AG09309 (cell line): ENCODE measurements at places on chromosomes 3 and 15.

- no peak for DNase-seq
Measured at GRCh38 chr15:75732809-75733451, 20.3 kb upstream of the CSPG4 start.

- no peak for DNase-seq
Measured at GRCh38 chr15:29554531-29554930, 267.7 kb downstream of the TJP1 start.

DNA sequence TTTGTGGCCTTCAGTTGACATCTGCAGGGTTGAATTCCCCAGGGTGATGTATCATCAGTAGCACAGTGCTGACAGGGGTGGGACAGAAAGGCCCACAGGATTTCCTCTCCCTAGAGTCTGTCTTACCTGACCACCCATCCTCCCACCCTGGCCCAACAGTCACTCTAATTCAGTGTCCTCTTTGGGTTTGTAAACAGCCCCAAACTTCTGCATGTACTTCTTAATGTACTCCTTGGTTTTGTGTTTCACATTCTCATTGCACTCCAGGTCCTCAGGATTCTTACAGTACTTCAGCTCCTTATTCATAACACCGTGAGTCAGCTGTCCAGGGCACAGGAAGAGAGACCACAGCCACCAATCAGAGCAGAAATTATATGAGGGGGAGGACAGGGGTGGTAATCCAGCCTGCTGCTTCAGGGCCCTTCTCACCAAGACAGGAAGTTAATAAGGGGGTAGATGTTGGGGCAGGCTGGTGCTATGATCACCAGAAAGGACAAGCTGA lies 37.5 kb downstream of the NBEAL2 start:
- peak; percentile 29 for DNase-seq

GRCh38 chr3:141080431-141080830 lies 29.3 kb downstream of the SPSB4 start:
- no peak for DNase-seq

DNA sequence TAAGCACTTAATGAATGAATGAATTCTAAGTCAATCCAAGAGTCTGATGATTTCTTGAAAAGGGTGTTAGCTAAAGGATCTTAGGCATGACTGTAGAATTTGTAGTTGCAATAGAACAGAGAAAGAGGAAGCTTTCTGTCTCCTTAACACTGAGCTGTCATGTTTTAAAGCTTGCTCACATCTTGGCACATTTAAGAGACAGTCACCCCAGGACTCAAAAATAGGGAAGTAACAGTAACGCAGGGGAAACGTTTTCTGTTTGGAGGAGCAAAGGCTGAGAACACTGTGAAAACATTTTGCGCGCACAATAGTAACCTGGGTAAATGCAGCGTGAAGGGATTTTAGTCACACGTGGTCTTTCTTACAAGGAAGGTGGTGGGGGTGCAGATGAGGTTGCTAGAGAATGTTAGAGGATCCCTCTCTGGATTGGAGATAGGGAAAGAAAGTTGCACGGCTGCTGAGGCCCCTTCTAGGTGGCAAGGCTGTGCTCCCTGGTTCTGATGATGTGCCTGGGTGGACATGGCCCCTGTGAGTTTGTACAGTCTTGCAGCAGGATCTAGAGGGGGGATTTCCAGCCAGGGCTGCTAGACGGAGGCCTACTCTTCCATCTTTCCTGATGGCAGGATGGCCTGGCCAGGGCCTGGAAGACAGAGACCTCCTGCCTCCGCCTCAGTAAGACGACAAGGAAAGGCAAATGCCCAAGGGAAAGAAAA lies 12.0 kb downstream of the STARD5 start:
- DNase-seq: no peak

DNA sequence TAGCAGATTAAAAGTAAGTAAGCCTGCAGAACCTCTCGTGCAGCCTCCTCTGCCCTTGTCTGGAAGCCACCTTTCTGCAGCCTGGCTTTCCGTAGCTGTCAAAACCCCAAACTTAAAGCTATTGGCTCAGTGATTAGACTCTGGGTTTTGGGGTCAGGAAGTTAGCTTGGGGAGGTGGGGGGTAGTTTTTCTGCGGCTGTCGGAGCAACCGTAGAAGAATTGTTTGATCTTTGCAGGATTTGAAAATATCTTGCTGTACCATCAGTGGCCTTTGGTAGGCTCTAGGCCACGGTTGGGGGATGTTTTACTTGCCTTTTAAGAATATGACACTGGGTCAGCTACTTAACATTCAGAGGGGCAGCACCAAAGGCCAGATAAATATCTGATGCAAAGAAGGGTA lies 88.4 kb upstream of the RASGRP1 start:
- no peak for DNase-seq

DNA sequence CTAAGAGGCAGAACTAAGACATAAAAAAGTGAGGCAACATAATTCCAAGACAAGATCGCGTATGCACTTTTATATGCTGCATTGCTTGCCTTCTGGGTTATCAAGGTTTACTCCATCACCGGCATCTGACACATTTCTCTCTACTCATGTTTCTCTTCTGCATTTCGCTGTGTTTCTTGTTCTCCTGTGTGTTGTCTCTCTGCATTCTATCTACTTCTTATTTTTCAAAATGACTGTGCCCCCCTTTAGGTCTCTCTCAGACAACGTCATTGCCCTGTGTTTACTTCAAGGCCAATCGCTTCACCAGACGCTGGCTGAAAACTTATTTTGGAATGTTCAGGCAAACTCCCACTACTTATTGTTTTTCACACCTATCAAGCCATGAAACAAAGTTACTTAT lies 280.4 kb downstream of the KCNH8 start:
- DNase-seq: no peak

GRCh38 chr3:42053476-42053875 lies 37.7 kb upstream of the TRAK1 start:
- no peak for DNase-seq

DNA sequence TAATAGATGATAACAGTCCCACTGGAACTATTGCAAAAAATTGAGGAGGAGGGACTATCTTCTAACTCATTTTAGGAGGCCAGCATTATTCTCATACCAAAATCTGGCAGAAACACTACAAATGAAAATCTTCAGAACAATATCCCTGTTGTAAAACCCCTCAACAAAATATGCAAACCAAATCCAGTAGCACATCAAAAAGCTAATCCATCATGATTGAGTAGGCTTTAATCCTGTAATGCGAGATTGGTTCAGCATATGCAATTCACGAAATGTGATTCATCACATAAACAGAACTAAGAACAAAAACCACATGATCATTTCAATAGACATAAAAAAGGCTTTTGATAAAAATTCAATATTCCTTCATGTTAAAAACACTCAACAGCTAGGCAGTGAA lies 23.9 kb upstream of the PLSCR2 start:
- DNase-seq: no peak

- no peak for DNase-seq
Measured at GRCh38 chr15:87877114-87877810, 379.3 kb downstream of the NTRK3 start.

GRCh38 chr3:145272684-145273083 lies 888.3 kb downstream of the PLOD2 start:
- DNase-seq: no peak

- peak; percentile 69 for DNase-seq
Measured at GRCh38 chr3:8712045-8712907, 21.3 kb upstream of the CAV3 start.

DNA sequence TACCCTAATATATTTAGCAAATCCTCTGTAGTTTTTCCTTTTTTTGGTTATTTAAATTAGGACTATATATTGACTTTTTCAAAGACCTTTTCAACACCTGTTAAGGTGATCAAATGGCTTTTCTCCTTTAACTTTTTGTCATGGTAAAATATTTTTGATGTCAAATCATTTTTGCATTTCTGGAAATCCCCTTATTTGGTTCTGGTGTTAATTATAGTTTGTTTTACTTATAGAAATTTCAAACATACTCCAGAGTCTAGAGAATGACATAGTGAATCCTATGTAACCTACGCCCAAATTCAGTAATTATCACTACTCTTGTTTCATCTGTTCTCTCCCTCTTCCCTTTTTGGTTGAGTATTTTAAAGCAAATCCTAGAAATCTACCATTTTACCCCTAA lies 121.3 kb upstream of the TBL1XR1 start:
- no peak for DNase-seq

- DNase-seq: no peak
Measured at GRCh38 chr3:62602129-62602770, 228.9 kb upstream of the FEZF2 start.

DNA sequence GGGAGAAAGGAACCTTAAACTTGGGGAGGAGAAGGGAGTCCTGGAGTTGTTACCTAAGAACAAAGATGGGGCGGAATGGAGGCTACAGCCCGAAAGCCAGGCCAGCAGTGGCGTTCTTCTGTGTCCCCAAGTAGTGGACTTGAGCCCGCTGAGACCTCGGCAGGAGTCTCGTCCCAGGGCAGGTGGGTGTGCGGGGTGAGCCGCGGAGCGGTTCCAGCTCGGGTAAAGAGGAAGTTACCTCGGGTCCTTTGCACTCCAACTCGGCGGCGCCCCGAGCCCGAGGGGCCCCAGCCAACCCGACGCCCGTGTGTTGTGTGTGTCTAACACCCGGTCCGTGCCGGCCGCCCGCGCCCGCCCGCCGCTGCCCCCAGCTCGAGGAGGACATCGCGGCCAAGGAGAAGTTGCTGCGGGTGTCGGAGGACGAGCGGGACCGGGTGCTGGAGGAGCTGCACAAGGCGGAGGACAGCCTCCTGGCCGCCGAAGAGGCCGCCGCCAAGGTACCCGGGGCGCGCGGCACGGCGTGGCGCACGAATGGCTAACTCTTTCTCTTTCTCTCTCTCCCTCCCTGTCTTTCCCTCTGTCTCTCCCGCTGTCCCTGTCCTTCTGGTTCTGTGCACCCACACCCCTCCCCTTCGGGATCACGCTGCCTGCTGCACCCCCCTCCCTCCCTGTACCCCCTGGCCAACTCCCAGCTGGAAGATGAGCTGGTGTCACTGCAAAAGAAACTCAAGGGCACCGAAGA lies 959 bp downstream of the TPM1 start:
- DNase-seq: no peak

GRCh38 chr3:94990952-94991705 lies 928.3 kb downstream of the NSUN3 start:
- no peak for DNase-seq

DNA sequence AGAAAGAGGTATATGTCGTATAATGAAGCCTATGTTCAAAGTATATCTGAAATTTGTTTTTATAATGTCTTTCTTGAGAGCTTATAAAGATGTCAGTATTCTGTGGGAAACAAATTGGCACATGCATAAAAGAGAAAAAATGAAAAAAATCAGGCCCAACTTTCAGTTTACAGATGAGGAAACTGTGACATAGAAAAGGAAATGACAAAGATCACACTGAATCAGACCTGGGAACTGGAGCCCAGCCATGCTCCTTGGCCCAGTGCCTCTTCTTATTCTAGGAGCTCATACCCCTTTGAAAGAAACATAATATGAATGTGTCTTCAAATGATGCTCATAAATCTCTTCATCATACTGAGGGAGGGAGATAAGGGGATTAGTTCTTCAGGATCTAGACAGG lies 48.4 kb downstream of the TMEM44 start:
- no peak for DNase-seq

DNA sequence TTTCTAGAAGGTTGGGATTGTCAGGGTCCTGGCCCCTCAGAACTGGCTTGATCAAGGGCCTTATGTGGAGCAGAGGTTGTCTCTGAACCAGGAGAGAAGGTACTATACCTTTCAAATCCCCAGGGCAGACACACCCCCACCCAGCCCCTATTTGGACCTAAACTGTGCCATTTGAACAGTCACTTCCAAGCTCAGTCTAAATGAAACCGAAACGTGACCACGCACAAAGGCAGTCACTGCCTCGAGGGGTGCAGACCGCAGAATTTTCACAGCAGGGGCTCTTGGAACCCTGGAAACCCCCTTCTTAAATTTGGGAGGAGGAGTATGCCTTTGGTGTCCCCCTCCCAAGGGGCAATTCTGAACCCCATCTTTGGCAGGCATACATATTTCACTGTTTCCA lies 53.7 kb downstream of the GRIP2 start:
- DNase-seq: no peak

DNA sequence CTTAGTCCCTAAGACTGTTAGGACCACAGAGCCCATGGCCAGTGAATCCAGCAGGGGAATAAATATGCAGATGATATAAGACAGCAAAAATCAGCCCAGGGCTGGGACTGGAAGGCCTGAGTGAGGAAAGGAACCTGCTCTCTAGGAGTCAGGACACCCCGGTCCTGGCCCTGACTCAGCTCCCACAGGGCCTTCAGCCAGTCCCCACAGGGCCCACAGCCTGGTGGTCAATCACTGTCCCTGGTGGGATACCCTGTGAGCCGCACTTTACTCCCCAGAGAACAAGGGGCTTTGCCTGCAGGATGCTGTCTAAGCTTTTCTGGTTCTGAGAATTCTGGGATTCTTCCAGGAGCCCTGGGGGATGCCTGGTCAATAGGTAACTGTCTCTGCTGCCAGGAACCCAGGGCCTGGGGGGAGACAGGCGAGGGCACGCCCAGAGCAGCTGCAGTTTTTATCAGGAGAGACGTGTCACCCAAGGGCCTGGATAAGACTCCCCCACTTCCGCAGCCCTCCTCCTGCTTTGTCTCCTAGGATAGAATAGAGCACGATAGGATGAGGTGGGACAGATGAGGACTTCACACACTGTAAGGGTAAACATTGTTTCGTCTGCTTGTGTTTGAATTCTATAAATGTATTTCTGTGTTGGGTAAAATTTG lies 49.5 kb upstream of the MCF2L2 start:
- no peak for DNase-seq

DNA sequence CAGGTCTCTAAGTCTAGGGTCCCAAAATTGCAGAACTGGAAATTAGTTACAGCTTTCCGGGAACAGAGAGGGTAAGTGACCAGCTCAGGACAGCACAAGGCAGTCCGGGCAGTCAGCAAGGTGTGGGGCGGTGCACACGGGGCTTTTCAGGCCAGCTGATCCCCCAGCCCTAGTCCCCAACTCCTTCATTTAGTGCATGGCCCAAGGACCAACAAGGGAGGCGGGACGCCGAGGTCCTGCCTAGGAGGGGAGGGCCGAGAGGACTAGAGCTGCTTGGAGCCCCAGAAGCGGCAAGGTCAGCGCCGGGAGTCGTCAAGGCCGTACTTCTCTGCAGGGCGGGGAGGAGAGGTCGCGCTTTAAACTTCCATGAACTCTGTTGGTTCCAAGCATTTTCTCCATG lies 2.0 kb upstream of the PDE8A start:
- DNase-seq: no peak

- DNase-seq: no peak
Measured at GRCh38 chr3:119894195-119894594, 112.3 kb downstream of the NR1I2 start.

GRCh38 chr15:62050115-62050514 lies 10.1 kb downstream of the VPS13C start:
- DNase-seq: no peak

- DNase-seq: no peak
Measured at GRCh38 chr3:129433565-129433964, 5.1 kb upstream of the EFCAB12 start.
